ENCODE measurements at places on chromosomes 1 and 21. TPM values are rescaled to one million over a fixed set of nuclear protein-coding genes. Genes with fewer than 3 reads are reported as not detected.

Gene EPS8L3
- not detected for total RNA-seq

Gene LCE1B
- not detected for total RNA-seq

Gene IL20
- not detected for total RNA-seq

Gene TFAP2E
- 0.74 TPM for total RNA-seq

Gene FMO5
- total RNA-seq: 0.74 TPM

Gene SYT11
- total RNA-seq: 199 TPM

Gene CNIH3
- total RNA-seq: 26.6 TPM

Gene GREM2
- total RNA-seq: 12.0 TPM

Gene PROX1
- 13.3 TPM for total RNA-seq

Gene MFAP2
- total RNA-seq: 5.9 TPM

Gene ILDR2
- 20.9 TPM for total RNA-seq

Gene RIIAD1
- total RNA-seq: 15.2 TPM

Gene KCNH1
- 2.0 TPM for total RNA-seq

Gene TRIM46
- 18.9 TPM for total RNA-seq

Gene SFPQ
- total RNA-seq: 285 TPM

Gene TENT5C
- total RNA-seq: 4.2 TPM

Gene GPBP1L1
- 47.5 TPM for total RNA-seq

Gene LHX8
- total RNA-seq: under 0.01 TPM

All from temporal lobe (tissue), 4 donors.